ENCODE measurements at places on chromosomes 16 and 17.

GRCh38 chr17:78707923-78708322, 74.2 kb downstream of the CYTH1 start:
- no peak for DNase-seq

DNA sequence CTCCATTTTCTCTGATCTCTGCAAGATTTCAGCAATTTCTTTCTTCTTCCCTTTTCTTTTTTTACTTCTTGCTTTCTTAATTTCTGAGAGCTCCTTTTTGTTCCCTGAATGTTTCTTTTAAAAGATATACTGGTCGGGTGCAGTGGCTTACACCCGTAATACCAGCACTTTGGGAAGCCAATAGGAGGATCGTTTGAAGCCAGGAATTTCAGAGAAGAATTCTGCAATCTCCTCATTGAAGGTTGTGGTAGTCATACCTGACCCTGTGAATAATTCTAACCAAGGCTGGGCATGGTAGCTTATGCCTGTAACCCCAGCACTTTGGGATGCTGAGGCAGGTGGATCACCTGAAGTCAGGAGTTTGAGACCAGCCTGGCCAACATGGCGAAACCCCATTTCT, 15.6 kb upstream of the ABCC1 start:
- no peak for DNase-seq

- DNase-seq: peak; percentile 47
Measured at GRCh38 chr17:4199818-4200402, 56.9 kb downstream of the CYB5D2 start.

GRCh38 chr17:81962499-81963441, 1.8 kb upstream of the NOTUM start:
- DNase-seq: no peak

DNA sequence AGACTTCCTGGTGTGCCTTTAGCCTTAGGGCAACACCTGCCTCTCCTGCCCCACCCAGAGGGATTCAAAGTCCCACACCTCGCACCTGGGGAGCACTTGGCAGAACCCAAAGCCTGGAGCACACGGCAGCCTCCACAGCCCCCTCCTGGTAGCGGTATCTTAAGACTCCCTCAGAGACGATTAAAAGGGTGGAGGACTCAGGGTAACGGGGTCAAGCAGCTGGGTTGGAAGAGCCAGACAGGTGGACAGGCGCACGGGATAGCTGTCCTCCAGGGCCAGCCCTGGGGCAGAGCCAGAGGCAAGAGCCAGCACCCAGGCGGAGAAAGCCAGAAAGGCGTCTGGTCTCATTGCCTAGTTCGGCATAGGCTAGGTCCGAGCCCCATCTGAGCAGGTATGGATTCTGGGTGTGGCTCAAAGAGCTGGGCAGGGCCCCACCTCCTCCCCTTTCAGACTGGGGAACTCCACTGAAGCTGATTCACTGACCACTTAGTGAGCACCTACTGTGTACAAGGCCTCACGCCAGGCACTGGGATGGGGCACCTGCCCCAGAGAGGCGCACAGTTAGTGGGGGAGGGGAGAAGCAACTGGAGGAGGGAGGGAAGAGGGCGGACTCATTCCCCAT, 55.0 kb upstream of the MEAK7 start:
- no peak for DNase-seq

- no peak for DNase-seq
Measured at GRCh38 chr17:35605678-35606077, 18.6 kb downstream of the AP2B1 start.

GRCh38 chr17:39794249-39794970, 56.7 kb downstream of the GRB7 start:
- DNase-seq: no peak

- no peak for DNase-seq
Measured at GRCh38 chr17:17109256-17109655, 67.0 kb downstream of the MPRIP start.

GRCh38 chr16:57675741-57676551, 7.8 kb downstream of the ADGRG3 start:
- peak; percentile 77 for DNase-seq

- DNase-seq: peak; percentile 75
Measured at GRCh38 chr16:21656795-21657768, 4.7 kb upstream of the IGSF6 start.

- DNase-seq: no peak
Measured at GRCh38 chr16:14309001-14309886, 238.1 kb downstream of the MRTFB start.

- DNase-seq: no peak
Measured at GRCh38 chr16:10808850-10809249, 9.7 kb downstream of the TVP23A start.

GRCh38 chr17:65926599-65926998, 265.3 kb downstream of the CEP112 start:
- no peak for DNase-seq

GRCh38 chr16:54169112-54169511, 117.5 kb downstream of the IRX3 start:
- DNase-seq: no peak

DNA sequence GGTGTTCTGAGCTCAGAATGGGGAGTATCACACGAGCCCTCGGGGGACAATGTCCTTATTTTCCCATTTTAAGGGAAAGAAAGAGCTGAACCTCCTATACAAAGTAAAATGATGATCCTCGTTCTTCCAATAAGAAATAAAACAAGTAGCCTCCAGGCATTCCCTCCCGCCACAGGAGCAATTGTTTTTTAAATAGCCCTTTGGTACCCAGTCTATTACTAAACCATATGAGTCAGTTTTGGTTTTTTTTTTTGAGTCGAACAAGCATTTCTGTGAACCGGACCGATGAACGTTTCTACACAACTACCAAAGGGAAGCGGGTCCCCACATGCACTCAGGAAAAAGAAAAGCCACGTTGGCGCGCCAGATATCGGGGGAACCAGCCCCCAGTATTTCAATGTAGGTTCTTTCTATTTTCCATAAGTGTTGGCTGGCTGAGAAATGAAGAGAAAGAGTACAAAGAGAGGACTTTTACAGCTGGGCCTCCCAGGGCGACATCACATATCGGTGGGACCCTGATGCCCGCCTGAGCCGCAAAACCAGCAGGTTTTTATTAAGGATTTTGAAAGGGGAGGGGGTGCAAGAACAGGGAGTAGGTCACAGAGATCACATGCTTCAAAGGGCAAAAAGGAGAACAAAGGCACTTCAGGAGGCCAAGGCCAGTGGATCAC, 3.8 kb upstream of the DCXR start:
- no peak for DNase-seq

GRCh38 chr17:62809656-62810055, 1.5 kb upstream of the MARCHF10 start:
- no peak for DNase-seq

- DNase-seq: no peak
Measured at GRCh38 chr17:29891131-29891530, 38.9 kb downstream of the SSH2 start.

DNA sequence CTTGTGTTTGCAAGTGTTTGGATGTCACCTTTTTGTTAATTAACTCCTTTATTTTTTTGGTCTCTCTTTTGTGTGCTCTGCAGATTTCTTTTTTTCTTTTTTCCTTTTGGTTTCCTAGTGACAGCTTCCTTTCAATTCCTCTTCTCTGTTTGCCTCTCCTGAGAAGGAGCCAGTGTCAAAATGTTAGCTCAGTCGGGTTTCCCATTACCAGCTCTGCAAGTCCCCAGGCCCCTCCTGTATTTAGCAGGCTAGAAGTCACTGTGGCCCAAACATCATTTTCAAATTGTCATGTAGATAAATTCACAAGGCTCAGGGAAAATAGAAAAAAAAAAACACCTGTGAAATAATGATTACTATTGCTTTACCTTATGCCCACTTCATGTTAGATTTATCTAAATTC, 1621.6 kb downstream of the CDH8 start:
- DNase-seq: no peak

GRCh38 chr17:76997981-76998531, 129.9 kb downstream of the MGAT5B start:
- peak; percentile 92 for DNase-seq

DNA sequence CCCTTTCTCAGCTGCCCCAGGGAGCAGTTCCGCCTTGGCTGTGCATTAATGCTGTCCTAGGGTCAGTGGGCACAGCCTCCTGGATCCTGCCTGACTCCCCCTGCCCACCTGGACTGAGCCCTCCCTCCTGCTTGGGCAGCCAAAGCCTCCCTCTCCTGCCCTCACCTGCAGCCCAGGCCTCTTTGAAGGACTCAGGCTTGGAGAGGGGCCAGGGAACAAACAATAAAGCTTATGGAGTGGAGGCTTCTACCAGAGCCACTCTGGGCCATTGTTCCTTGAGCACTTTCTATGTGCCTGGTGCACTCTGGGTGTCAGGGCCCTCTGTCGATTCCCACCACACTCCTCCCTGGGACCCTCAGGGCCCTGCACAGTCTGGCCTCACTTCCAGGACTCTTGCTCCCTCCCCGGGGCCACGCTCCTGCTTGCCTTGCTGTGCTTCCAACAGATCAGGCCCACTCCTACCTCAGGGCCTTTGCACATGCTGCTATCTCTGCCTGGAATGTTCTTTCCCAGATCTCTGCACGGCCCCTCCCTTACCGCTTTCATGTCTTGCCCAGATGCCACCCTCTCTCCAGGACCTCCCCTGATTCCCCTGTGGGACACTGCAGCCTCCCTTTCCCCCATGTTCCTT, 5.0 kb downstream of the KCNJ12 start:
- no peak for DNase-seq

- no peak for DNase-seq
Measured at GRCh38 chr16:3745751-3746355, 28.5 kb upstream of the TRAP1 start.

GRCh38 chr16:23679274-23679985, 741 bp downstream of the PLK1 start:
- DNase-seq: peak; percentile 69

GRCh38 chr16:5010576-5011329, 23.0 kb downstream of the NAGPA start:
- no peak for DNase-seq

DNA sequence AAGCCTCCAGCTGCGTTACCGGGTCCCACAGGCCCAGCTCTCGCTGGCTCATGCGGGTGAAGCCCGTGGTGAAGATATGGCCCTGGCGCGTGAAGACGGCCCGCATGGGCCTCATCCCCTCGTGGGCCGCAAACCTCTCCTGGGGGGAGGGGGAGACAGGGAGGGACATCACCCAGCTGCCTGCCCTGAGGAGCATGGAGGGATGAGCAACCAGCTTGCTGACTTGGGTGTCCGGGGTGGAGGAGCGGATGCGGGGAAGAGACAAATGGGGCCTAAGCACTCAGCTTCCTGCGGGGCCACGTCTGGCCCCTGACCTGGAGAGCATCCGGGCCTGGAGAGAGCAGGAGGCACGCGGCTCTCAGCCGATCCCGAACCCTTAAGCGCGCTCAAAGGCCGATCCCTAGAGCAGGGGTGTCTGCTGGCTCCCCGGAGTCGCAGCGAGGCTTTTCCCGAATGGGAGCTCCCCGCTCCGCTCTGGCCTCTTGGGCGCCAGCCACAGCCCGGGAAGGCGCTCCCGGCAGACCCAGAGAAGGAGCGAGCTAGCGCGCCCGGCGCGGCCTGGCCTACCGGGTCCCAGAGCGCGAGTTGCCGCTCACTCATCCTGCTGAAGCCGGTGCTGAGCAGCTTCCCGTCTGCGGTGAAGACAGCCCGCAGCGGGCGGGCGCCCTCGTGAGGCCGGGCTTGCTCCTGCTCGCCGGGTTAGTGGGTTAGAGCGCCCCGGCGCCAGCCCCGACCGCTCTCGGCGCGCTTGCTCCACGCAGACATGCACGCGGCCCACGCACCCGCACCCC, 5.0 kb downstream of the CORO6 start:
- peak; percentile 89 for DNase-seq

- DNase-seq: no peak
Measured at GRCh38 chr16:78257376-78257728, 157.9 kb downstream of the WWOX start.

DNA sequence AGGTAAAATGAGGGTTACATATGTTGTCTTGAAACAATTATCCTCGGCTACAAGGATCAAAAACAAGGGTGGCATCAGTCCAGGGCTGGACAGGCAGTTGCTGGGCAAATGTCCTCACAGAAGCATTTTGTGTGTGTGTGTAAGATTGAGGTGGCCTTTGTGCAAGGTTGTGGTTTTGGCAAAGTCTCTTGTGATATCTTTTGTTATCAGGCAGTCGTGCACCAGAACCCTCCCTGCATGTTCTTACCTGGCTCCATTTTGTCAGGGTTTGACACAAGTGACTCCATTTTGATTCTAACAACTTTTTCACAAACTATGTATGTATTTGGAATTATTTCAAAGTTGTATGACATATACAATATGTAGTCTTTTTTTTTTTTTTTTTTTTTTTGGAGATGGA, 20.0 kb downstream of the CHAD start:
- no peak for DNase-seq

All from KBM-7 (cell line).